ENCODE measurements at places on chromosomes 3 and 15.

DNA sequence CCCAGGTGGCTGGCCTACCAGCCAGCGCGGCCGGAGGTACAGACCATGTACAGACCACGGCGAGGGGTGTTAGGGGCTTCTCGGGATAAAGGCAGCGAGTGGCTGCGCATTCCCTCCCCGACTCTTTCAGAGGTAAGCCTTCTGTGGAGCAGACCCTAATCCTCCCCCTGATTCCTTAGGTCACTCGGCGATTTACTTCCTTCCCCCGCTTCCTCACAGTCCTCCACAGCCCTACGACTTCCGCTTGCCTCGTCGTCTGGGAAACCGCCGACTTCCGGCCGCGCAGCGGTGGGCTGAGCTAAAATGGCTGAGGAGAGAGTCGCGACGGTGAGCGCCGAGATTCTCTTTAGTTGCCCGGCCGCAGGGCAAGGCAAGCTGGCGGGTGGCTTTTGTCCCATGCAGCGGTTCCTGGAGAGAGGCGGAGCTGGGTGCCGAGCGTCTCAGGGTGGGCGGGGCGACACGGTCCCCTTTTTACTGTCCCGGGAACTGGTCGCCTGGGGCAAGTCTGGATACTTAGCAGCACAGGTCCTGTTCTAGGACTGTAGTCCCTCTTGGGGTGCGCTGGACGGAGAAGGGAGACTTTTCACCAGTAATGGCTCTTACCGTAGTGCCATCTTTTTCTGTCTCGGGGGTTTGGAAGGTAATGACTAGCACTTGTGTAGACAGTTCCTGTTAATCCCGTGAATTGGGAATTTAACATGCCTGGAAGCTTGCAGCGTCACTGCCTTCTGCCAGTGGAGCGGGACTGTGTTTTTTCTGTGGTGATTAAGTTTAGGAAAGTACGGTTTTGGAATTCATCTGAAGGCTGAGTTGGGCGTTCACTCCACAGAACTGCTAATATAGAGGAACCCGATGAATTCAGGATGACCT lies at the start of the genes BBS4 and HIGD2B:
BBS4 (plus strand) TSS at position 283 of the 870 bp plus-strand sequence; CDS start at position 304, 21 bp downstream.
HIGD2B (minus strand) TSS at position 258 of the 870 bp plus-strand sequence. CDS start 9,808 bp downstream, outside the sequence.
- peak; percentile 96 for DNase-seq

GRCh38 chr15:44094781-44095180 lies 100.3 kb downstream of the FRMD5 start:
- no peak for DNase-seq

GRCh38 chr15:88913017-88913849 lies at the start of gene MFGE8:
Gene MFGE8 (minus strand): TSS chr15:88913379. CDS start chr15:88913319, 60 bp downstream.
- peak; percentile 86 for DNase-seq

DNA sequence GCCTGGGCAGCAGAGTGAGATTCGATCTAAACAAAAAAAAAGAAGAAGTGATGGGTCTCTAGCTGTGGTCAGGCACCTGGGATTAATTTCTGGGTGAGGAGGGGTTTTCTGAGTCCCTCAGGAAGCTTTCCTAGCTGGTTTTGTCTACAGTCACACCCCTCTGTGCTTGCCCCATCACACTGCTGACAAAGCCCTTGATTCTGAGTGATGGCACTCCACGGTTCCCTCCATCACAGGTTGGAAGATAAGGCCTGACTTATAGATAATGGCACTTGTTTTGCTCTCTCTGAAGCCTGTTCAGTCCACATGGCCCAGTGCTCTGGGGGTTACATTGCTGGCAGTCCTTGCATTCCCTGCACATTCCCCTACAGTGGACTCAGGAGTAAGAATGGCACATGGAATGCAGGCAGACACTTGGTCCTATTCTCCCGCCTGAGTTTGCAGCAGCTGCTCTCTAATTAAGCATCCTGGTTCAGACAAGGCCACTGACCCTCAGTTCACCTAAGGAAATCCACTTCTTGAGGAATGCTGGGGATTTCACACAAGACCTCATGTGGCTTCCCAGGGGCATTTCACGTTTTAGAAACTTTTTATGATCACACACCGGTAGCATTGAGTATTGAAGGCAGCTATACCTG lies 81.0 kb upstream of the NMNAT3 start:
- peak; percentile 61 for DNase-seq

Measured in muscle of leg (tissue), 16 donors.